ENCODE measurements at places on chromosomes 6 and 20.
A peak's percentile ranks its signal among the peaks of the same experiment; 100 is the strongest.

DNA sequence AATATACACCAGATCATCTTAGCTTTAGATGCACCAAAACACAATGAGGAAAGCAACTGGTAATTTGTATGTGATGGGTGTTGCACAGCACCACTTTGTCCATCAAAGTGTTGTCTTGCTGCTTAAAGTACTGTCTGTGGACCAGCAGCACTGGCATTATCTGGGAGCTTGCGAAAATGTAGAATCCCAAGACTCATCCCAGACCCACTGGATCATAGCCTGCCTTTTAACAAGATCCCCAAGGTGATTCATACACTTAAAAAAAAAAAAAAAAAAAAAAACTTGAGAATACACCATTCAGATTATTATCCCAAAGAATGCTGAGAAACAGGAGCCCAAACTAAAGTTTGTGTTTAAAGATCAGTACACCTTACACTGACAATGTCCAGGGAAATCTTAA, 123.4 kb downstream of the TASP1 start:
- no peak for DNase-seq

GRCh38 chr6:133241901-133242636, 912 bp downstream of the EYA4 start:
- DNase-seq: no peak

DNA sequence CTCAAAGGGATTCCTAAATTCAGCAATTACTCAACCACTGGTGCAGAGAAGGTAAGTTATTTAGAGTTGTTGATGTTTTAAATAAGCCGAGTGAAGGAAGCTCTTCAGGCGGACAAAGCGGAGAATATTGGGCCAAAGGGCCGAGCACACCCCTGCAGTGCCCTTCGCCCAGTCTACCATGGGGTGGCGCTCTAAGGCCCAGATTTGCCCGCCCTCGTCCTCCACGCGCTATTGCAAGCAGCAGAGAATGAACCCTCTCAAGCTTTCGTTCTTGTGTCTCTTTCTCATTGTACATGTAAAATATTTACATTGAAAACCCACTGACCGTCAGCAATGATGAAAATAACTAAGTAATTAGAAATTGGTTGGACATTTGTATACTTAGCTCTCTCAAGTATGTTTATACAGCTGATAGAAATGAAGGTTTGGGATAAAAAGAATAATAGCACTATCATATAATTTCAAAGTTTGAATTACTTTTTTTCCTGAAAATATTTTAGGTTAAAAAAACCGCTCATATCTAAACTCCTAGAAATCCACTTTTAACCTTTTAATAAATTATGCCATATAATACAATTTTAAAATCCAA, 195.0 kb upstream of the CEP162 start:
- DNase-seq: peak; percentile 58

DNA sequence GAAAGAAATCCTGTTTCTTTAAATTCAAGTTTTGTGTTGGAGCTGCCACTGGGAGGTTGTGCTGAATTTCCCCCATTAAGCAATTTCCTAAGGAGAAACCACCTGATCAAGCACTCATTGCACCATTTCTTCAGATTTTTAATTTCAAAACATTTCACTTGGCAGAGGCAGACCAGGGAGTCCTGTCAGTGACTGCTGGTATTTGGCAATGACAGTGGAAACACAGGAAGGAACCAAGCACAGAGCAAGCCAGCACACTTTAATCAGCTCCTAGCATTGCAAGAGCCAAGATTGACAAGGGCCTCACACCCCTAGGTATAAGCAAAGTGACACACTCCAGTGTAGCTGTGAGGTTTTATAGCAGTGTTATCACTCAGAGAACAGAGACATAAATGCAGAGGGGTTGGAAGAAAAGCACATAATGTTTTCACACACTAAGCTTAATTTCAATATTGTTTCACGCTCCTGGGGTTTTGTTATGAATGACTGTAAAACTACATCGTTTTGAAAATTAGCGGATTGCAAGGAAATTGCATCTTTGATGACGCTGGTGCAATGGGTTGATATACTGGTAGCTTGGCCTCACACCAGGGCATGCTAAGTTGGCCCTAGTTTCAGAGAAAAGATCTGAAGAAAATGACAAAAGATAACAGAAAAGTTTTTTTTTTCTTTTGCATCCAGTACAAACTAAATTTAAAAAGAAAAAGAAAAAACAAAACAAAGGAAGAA, 768.4 kb downstream of the TFAP2A start:
- peak; percentile 80 for DNase-seq

DNA sequence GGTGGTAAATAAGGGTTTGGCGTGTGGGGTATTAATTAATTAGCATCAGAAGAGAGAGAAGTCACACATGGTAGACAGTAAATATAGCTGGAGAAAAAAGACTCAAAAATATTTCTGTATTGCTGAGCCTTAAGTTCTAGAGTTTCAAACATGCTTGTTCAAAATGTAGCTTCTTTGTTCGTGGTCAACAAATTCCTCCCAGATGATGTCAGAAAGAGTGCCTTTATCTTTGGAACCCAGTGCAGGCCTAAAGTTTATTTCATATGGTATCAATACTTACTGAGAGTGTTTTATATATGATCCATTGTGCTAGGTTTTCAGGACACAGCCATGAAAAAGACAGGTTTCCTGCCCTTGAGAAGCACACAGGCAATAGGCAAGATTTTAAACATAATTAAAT, 18.3 kb downstream of the MARCKS start:
- DNase-seq: no peak

- DNase-seq: no peak
These were observed 162.3 kb downstream of the TPBG start for GRCh38 chr6:82525775-82526495.

- no peak for DNase-seq
These were observed 2.2 kb upstream of the PARD6B start for GRCh38 chr20:50728981-50729874.

GRCh38 chr6:15827496-15828255, 164.8 kb upstream of the DTNBP1 start:
- no peak for DNase-seq

DNA sequence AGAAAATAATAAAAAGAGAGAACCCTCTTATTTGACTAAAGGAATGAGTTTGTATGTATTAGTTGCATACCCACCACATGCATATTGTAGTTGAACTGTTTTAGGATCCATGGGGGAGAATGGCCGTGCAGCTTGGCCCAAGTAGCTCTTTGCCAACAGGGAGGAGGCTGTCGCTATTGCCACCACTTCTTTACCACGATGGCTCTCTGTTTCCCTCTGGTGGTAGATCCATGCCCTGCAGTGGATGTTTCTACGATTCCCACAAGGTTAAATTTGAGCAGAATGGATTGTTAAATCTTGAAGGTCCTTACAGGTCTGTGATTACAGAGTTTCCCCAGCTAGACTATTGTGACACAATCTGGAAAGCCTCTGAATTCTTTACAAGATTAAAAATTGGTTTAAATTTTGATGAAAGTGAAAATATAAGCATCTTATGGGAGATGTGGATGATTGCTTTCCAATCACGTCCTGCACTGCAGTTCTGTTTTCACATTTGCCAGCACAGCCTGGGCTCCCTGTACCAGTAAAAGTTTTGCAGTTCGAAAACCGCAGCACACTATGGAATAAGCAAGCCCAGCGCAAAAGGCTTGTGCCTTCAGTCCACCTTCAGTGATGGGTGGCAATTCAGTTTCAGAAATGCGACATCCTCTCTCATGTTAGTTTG, 34.4 kb upstream of the FNDC1 start:
- peak; percentile 74 for DNase-seq

DNA sequence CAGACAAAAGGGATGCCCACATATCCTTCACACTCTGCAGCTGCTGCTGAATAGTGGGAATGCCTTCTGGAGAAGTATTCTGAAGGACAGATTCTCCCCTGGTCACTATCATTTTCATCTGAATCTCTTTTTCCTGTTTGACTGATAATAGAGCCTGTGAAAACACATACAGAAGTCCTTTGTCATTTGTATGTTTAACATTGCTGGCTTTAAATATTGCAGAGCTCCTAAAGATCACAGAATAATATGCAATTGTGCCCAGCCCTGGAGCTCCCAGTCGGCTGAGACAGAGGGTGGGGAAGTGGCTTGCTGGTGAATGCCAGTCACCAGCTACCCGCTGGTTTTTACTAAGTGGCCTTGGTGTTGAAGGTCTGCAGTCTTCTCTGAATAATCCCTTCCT, 272.3 kb downstream of the SYNE1 start:
- no peak for DNase-seq

DNA sequence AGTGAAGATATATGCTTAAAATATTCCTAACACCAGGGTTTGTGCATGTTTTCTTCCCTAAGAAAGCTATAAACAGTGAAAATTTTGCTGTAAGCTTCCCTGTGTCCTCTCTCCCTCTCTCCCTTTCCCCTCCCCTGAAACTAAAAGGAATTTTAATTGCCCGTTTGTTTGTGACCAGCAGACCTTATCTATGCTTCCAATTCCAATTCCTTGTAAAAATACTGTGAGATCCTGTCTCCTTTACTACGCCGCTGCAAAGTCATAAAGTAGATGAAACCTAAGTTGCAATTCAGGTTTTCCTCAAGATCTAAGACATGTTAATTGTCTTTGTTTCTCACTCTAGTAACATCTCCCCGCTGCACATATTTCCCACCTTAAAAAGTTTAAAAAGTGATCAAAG, 82.3 kb downstream of the DNAH8 start:
- DNase-seq: no peak

GRCh38 chr20:46838011-46838410, 56.6 kb upstream of the EYA2 start:
- DNase-seq: no peak

GRCh38 chr6:3227363-3228045, at the start of gene TUBB2B:
TSS of gene TUBB2B (minus strand) at chr6:3227653. CDS start at chr6:3227543, 110 bp downstream.
- DNase-seq: no peak

DNA sequence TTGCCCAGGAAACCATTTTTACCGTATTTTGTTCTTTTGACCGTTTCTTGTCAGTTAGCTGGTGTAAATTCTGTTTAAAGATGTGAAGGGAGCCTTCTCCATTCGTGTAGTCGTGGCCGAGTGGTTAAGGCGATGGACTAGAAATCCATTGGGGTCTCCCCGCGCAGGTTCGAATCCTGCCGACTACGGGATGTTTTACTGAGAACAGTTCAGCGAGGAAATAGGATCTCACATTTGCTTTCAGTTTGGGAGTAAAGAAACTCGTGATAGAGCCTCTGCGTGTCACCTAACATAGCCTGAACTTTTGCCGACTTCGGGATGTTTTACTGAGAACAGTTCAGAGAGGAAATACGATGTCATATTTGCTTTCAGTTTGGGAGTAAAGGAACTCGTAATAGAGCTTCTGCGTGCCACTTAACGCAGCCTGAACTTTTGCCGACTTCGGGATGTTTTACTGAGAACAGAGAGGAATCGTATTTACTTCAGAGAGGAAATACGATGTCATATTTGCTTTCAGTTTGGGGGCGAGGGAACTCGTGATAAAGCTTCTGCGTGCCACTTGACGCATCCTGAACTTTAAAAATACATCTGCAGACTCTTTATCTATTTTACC, 5.9 kb upstream of the ZNF184 start:
- DNase-seq: peak; percentile 91

DNA sequence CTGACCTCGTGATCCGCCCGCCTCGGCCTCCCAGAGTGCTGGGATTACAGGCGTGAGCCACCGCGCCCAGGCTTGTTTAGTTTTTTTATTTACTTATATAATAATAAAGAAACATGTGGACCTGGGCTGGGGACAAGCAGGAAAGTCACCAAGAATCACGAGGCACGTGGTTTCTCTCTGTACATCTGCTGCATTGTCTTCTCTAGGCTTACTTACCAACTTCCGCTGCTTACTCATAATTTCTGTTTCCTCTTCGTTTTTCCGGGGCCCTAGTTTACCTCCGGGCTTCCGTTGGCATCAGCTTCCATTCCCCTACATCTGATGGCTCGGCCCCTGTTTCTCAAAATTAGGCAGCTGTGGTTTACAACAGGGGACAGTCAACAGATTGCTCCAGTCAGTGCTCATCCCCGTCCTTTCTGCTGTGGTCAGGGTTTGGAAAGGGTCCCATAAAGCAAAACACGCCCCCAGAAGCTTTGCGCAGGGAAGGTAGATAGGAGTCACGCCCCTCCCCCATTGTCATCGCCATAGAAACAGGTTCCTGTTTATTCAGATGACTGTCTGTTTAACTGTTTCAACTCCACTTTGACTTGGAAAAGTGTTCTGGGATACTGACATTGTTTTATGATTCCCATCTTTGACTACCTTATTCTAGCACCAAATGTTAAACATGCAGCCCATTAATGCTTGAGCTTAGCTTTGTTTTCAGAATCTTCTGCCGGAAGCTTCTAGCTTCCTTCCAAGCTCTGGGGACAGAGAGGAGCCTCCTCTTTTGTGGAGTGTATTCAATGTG, 31.9 kb upstream of the TXLNB start:
- DNase-seq: peak; percentile 87

All from HL-60 (cell line).